IMR-90 (cell line): ENCODE measurements at places on chromosomes 12 and 14. TPM values are rescaled to one million over a fixed set of nuclear protein-coding genes. Genes with fewer than 3 reads are reported as not detected.

DNA sequence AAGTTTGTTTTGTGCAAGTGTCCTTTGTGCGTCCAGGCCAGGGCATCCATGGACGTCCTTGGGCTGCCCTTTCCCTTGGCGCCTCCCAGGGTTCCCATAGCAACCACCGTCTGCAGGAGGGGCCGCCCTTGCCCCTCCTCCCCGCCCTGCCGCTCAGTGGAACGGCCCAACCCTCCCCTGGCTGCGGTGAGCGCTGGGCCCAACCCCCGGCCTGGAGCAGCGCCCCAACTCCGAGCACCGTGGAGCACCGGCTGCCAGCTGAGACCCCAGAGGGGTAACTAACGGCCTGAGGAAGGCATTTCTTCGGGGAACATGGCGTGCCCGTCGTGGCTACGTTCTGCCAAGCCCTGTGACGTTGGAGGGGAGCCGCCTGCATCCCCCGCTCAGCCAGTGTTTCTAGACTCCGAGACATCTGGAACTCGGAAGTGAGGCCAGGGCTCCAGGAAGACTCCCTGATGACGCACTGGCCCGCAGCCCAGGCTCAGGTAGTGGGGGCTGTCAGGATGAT, 5.3 kb upstream of the ACACB start:
- no peaks in the 10 kb centered on the region for H3K4me1 ChIP-seq
- H3K36me3 ChIP-seq, result peaks cover 11% of the 10 kb centered on the region
- peak overlapping the region; percentile 68 for H3K4me3 ChIP-seq
- H3K27ac ChIP-seq, result peak overlapping the region; percentile 78

DNA sequence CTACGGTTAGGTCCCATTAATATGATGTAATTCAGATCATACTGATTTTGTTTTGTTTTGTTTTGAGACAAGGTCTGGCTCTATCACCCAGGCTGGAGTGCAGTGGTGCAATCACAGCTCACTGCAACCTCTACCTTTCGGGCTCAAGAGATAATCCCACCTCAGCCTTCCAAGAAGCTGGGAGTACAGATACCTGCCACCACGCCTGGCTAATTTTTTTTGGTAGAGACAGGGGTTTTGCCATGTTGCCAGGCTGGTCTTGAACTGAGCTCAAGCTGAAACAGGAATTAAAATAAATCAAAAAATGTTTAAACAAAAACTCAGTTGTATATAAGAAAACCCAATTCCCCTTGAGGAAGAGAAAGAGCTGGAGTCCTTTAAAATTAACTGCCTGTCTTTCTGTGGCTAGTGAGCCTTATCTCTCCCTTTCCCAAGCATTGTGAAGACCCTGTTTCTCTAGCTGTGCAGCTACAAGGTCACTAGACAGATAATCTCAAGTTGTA, 17.7 kb upstream of the ANAPC7 start:
- no peak for DNase-seq
- no peaks in the 10 kb centered on the region for H3K27me3 ChIP-seq
- no peaks in the 10 kb centered on the region for H3K36me3 ChIP-seq

P2RX2 gene
- total RNA-seq, result not detected in 2 replicates

TRHDE gene
- total RNA-seq, result 65.1 and 97.8 TPM in 2 replicates

DNA sequence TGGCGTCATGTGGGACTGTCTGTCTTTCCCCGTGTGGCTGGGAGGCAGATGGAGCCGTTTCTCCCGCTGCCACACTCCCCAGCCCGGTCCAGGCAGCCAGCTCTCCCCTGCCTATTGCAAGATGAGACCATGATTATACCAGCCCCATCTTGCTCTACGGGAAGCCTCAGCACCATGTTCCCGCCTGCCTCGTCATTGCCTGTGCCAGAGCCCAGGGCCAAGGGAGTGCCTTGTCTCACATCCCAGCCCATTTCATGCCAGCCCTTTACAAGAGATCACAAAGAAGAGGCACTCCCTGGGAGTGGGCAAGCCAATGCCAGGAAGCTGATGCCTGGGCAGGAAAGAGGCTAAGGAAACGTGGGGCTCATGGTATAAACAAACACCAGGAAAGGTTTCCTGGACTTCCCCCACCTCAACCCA, 23.9 kb downstream of the GPR68 start:
- H3K4me3 ChIP-seq, result no peak overlapping the region
- no peak overlapping the region for H3K27ac ChIP-seq
- no peaks in the 10 kb centered on the region for H3K27me3 ChIP-seq
- DNase-seq, result no peak

- H3K27ac ChIP-seq, result no peak overlapping the region
- peaks cover 3% of the 10 kb centered on the region for H3K27me3 ChIP-seq
- DNase-seq, result peak; percentile 29
These were observed 18.0 kb downstream of the LRRC74A start for GRCh38 chr14:76844223-76844622.

TEAD4 gene
- total RNA-seq, result 8.8 and 10.8 TPM in 2 replicates

HNRNPA1 gene
- 1,291 and 1,409 TPM in 2 replicates for total RNA-seq

FOXA1 gene
- under 0.01 and 0.18 TPM in 2 replicates for total RNA-seq

C1R gene
- 19.4 and 38.4 TPM in 2 replicates for total RNA-seq

DNA sequence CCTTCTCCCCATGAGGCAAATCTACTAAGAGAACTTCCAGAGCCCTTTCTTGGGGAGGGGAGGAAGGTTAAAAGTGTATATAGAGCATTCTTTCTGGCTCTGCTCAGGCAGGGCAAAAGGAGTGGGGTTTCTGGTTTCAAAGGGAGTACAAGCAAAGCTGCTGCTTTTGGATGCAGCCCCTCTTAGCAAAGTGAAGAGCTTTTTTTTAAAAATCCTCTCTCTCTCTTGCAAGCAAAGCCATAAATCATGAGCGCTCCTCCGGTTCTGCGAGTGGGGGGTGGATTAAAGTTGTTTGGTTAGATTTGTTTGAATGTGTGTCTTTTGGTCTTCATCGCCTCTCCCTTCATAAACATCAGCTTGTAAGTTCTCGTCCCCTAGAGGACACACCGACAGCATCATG, 546.6 kb upstream of the TBX3 start:
- no peak overlapping the region for H3K27ac ChIP-seq
- no peak for DNase-seq
- no peak overlapping the region for H3K4me3 ChIP-seq

- no peaks in the 10 kb centered on the region for H3K36me3 ChIP-seq
- peak overlapping the region; percentile 87 for H3K27ac ChIP-seq
- H3K4me3 ChIP-seq, result peak overlapping the region; percentile 22; the same call in 1 of the 2 replicates
- H3K4me1 ChIP-seq, result peaks cover 23% of the 10 kb centered on the region
- H3K27me3 ChIP-seq, result no peaks in the 10 kb centered on the region
These were observed 177.1 kb upstream of the SLC38A2 start for GRCh38 chr12:46549527-46550265.

DNA sequence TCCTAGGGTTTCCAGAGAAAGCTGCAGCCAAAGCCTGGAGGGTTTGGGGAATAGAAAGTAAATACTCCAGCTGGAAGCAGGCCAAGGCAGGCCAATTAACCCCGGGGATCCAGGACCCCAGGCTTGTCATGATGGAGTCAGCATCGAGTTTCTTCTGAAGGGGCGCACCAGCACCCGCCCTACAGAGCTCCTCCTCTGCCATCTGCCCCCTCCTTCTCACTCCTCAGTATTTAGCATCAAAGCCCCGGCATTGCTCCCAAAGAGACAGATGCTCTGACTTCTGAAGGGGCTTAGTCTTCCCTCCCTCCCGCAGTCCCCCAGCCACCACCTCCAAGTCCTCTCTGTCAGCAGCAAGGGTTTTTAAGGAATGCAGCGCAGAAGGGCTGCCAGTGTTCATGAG, 285.1 kb upstream of the NOS1 start:
- DNase-seq, result no peak
- no peaks in the 10 kb centered on the region for H3K4me1 ChIP-seq
- H3K4me3 ChIP-seq, result no peak overlapping the region
- H3K36me3 ChIP-seq, result no peaks in the 10 kb centered on the region
- H3K27me3 ChIP-seq, result no peaks in the 10 kb centered on the region
- H3K27ac ChIP-seq, result no peak overlapping the region

DNA sequence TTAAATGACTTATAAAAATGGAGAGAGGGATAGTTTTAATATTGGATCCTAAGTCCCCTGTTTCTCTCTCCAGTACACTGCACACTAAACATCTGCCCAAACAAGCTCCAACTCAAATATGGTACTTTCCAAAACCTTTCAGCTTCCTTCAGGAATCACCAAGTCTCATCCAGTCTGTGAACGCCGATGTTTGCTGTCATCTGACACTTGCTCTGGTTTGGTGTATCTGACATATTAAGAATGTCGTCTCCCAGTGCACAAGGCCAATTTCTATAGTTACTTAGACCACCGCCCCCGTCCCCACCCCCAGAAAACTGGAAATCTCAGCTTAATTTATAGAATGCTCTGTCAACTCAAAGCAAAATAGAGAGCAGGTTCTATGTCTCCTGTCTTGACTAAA, 5.0 kb upstream of the MGP start:
- H3K27me3 ChIP-seq, result peaks cover 8% of the 10 kb centered on the region
- H3K4me3 ChIP-seq, result no peak overlapping the region
- no peak overlapping the region for H3K27ac ChIP-seq
- peaks cover 4% of the 10 kb centered on the region; the same call in 1 of the 2 replicates for H3K4me1 ChIP-seq
- DNase-seq, result no peak

DNA sequence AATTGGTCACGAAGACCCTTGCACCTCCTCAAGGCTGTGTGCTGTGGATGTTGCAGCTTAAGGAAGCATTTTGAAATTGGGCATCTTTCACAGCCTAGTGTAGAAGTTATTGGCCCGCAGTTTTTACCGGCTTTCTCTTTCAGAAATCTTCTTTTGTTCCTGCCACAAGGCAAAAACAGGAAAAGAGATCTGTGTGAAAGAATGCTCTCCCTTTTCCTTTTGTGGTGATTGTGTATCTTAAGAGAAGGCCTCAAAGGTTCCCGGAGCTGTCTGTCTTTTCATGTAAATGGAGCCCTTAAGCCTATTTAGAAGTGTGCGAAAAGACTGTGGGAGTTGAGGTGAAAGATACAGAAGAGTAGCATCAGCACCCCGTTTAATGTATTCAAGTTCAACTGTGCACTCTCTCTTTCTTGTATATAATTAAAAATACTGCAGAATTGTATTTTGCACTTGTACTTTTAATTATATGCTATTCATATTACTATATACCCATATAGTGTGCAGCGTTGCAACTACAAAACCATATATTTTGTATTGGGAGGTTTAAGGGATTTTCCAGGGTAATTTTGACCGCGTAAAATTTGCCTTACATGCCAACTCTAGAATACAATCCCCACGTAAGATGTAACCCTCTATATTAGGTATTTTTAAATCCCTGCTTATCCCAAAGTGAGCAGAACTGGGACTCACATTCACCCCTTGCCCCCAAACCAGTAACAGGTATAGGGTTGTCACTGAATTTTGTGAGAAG, 441.7 kb downstream of the RAD51B start:
- peaks cover 5% of the 10 kb centered on the region; the same call in 1 of the 2 replicates for H3K4me1 ChIP-seq
- no peak overlapping the region for H3K4me3 ChIP-seq
- H3K36me3 ChIP-seq, result no peaks in the 10 kb centered on the region
- no peak overlapping the region for H3K27ac ChIP-seq

RPS6KL1 gene
- total RNA-seq, result 0.72 and 1.1 TPM in 2 replicates

KLHDC2 gene
- total RNA-seq, result 41.8 and 51.1 TPM in 2 replicates

TAS2R50 gene
- 2.3 and 4.4 TPM in 2 replicates for total RNA-seq

- DNase-seq, result no peak
- H3K27ac ChIP-seq, result no peak overlapping the region
- H3K27me3 ChIP-seq, result no peaks in the 10 kb centered on the region
- H3K4me1 ChIP-seq, result no peaks in the 10 kb centered on the region
- no peak overlapping the region for H3K4me3 ChIP-seq
- no peaks in the 10 kb centered on the region for H3K36me3 ChIP-seq
These were observed 101.8 kb downstream of the CMKLR1 start for GRCh38 chr12:108237272-108237671.

DNA sequence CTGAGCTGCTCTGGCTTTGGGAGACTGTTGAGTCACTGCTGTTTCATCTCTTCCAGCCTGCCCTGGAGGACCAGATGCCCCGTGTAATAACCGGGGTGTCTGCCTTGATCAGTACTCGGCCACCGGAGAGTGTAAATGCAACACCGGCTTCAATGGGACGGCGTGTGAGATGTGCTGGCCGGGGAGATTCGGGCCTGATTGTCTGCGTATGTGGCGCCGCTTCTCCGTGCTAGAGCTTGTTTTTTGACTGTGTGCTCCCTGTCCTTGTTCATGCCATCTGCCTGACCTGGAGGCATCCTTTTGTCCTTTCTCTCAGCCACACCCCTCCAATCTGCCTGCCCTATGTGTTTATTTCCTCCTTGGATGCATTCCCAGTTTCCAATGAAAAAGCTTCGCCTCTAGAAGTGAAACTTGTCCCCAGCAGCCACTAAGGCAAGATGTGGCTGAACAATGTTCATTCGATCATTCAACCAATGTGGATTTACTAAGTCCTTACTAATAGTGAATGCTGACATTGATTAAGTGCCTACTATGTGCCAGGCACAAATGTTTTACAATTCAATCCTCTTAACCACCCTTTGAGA, 98.6 kb downstream of the NT5DC3 start:
- H3K27ac ChIP-seq, result no peak overlapping the region
- H3K4me1 ChIP-seq, result no peaks in the 10 kb centered on the region

DNA sequence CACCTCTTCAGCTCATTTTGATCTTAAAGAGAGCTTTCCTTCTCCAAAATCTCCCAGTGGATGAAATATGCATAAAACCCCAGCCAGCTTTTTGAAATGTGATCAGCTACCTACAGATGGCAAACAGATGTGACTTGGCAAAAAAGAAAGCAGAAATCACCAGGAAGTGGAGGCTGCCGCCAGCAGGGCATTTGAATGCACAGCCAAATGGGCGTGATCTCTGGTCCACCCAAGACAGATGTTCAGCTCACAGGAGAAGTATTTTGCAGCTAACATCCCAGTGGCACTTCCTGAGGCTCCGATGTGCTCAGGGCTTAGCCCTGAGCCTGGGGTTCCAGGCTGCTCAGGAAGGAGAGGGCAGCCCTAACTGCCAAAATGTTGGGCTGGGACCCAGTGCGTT, 78.3 kb downstream of the LGMN start:
- no peaks in the 10 kb centered on the region for H3K27me3 ChIP-seq
- peaks cover 2% of the 10 kb centered on the region; the same call in 1 of the 2 replicates for H3K4me1 ChIP-seq
- peak; percentile 86 for DNase-seq
- peaks cover 2% of the 10 kb centered on the region; the same call in 1 of the 2 replicates for H3K36me3 ChIP-seq
- no peak overlapping the region; the same call in 1 of the 2 replicates for H3K27ac ChIP-seq

MTRFR gene
- 10.2 and 12.2 TPM in 2 replicates for total RNA-seq

CCDC177 gene
- total RNA-seq, result not detected in 2 replicates

GRCh38 chr12:7158781-7159609, 28.8 kb downstream of the CLSTN3 start:
- H3K4me1 ChIP-seq, result no peaks in the 10 kb centered on the region
- H3K36me3 ChIP-seq, result peaks cover 16% of the 10 kb centered on the region

DNA sequence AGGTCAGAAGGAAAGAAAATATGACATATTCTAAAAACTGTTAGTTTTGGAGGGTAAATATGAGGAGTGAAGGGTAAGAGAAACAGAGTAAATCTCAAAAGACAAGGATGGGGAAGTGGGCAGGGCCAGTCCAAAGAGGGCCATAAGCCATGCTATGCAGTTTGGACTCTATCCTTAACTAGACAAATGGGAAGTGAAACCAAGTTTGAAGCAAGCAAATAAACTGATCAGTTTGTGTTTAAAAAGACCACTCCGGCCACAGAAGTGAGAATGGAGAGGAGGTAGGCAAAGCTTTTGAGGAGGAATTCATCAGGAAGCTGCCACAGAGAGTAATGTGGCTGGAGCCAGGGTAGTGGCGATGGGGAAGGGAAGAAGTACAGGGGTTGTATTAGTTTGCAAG, 37.5 kb upstream of the DAAM1 start:
- peaks cover 2% of the 10 kb centered on the region; the same call in 1 of the 2 replicates for H3K4me1 ChIP-seq
- H3K27me3 ChIP-seq, result peaks cover 21% of the 10 kb centered on the region
- no peaks in the 10 kb centered on the region for H3K36me3 ChIP-seq
- H3K4me3 ChIP-seq, result no peak overlapping the region

ACSS3 gene
- total RNA-seq, result 1.4 and 2.0 TPM in 2 replicates

CCDC197 gene
- not detected in 2 replicates for total RNA-seq

AMHR2 gene
- not detected in 2 replicates for total RNA-seq

TAS2R31 gene
- 4.3 and 8.6 TPM in 2 replicates for total RNA-seq

GRCh38 chr12:103877288-103877687, 36.3 kb upstream of the NT5DC3 start:
- DNase-seq, result no peak
- H3K27ac ChIP-seq, result no peak overlapping the region
- H3K27me3 ChIP-seq, result peaks cover 1% of the 10 kb centered on the region
- no peaks in the 10 kb centered on the region for H3K36me3 ChIP-seq
- H3K4me1 ChIP-seq, result no peaks in the 10 kb centered on the region
- H3K4me3 ChIP-seq, result no peak overlapping the region
